ENCODE measurements at places on chromosomes 3 and 15. TPM values are rescaled to one million over a fixed set of nuclear protein-coding genes. Genes with fewer than 3 reads are reported as not detected.

EFCC1 gene
- total RNA-seq = under 0.01 TPM

SLC12A1 gene
- total RNA-seq = not detected

NRROS gene
- 0.08 TPM for total RNA-seq

PP2D1 gene
- not detected for total RNA-seq

GOLGA8S gene
- total RNA-seq = not detected

PLSCR5 gene
- total RNA-seq = not detected

GRAMD1C gene
- total RNA-seq = 13.1 TPM

STRA6 gene
- total RNA-seq = 26.2 TPM

GTF2E1 gene
- 18.0 TPM for total RNA-seq

GRM7 gene
- total RNA-seq = not detected

ROBO1 gene
- 71.7 TPM for total RNA-seq

EPHB1 gene
- 0.59 TPM for total RNA-seq

LAMB2 gene
- 460 TPM for total RNA-seq

CIDEC gene
- not detected for total RNA-seq

TMEM115 gene
- total RNA-seq = 28.9 TPM

CFAP92 gene
- not detected for total RNA-seq

SAMD7 gene
- total RNA-seq = not detected

ZNF860 gene
- total RNA-seq = 0.38 TPM

RSRC1 gene
- 73.8 TPM for total RNA-seq
